Activated CD8-positive, alpha-beta memory T cell treated with anti-CD3 and anti-CD28 coated beads for 24 hours (primary cell): ENCODE measurements at places on chromosomes 7 and 10.

DNA sequence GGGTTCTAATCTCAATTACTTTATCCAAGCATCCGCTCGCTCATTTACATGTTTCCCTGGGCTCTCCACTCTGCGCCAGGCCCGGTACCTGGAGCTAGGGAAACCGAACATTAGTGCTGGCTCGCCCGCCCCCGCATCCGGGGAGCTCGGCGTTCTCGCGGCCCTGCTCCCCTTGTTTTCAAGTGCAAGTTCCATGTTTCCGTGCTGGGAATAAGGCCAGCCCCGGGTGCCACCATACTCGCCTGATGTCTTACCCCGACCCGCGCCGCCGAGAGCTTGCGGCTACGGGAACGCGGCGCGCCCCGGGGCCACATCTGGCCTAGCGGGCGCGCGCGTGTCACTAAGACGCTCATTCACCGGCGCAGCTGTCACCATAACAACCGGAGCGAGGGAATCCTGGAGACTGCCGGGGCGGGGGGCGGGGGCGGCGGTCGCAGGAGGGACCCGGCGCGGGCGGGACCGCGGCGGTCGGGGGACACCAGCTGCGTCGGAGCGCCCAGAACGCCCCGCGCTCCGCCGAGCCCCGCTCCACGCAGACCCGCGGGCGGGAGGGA is at the start of gene NEURL1:
Gene NEURL1, plus strand, starts transcription at position 344 of the 554 bp plus-strand sequence. CDS start 683 bp downstream, outside the sequence.
- DNase-seq = peak; percentile 68

DNA sequence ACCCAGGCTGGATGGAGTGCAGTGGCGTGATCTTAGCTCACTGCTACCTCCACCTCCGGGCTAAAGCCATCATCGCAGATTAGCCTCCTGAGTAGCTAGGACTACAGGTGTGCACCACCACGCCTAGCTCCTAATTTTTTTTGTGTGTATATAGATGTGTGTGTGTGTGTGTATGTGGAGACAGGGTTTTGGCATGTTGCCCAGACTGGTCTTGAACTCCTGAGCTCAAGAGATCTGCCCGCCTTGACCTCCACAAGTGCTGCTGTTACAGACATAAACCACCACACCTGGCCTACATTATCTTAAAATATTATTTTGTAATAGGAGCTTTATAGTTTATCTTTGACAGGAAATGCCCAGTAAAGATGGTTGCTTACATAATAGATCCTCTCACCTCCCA is 25.0 kb downstream of the FOXP2 start:
- no peak for DNase-seq

DNA sequence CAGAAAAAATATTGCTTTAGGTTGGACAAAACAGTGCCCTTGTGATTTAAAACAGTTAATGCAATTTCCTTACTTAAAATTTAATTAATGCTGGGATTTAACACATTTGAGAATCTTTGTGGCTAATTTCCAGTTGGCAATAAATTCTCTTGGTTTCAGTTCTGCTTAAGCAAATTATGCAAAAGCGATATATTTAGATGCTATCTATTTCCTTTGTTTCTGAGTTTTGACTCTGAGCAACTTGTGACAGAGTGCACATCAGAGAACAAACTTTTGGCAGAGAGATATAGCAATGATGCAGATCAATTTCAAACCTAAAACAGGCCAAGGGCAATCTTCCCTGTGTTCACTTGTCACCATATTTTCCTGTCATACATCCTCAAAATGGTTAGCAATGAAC is 933.6 kb upstream of the ZWINT start:
- DNase-seq = no peak

DNA sequence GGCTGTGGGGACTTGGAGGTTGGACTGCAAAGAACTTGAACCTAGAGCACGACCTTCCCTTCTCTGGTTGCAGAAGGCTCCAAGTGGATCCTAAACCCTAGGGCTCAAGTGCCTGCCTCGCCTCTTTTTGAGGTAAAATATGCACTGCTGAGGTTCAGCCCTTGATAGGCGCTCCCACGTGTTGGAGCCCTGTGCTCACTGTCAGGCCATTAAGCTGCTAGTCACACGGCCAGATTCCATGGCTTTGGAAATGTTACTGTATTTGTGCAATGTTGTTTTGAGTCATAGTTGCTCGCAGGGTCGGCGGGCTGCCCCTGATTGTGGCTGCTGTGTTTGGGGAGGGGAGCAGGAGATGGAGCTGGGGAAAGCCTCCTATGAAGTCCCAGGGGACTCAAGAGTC is 39.8 kb upstream of the PCBD1 start:
- DNase-seq = no peak

DNA sequence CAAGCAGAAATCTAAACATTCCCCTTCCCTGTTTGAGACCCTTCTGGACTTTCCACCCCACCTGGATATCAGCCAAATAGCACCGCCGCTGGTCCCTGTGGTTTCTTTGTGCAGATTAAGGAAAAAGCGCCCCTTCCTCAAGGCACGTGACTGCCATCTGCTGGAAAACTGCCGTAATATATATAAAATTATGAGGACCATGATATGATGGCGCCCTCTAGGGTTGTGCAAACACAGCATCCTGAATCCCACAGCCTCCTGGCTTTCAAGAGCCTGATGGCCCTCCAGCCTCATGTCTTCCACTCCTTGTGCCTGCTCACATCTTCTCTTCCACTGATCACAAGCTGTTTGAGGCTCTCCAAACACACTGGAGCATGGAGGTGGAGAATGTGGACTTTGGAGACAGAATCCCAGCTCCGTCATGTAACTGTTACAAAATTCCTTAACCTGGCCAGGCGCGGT is 121.3 kb downstream of the MYL10 start:
- peak; percentile 60 for DNase-seq

DNA sequence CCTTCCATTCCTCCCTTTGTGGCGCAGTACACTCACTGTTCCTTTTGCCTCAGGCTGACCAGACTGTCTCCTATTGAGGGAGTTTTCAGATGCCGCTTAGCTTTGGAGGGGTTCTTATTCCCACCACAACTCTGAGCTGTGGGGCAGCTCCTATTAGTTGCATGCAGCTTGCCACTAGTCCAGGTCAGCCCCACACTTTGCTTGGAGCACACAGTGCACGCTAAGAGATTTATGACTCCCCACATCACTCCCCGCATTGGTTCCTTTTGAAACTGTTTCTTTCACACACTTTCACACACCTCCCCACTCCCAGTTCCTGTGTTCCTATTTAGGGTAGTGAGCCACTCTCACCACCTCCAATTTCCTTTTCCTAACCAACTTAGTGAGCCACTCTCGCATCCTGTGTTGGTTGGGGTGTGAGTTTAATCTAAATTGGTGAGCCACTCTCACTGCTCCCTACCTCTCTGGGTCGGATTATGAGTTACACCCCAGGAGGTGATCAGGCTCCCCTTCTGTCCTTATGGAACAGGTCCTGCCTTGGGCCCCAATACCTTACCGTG is 10.4 kb upstream of the ZNF485 start:
- peak; percentile 64 for DNase-seq

DNA sequence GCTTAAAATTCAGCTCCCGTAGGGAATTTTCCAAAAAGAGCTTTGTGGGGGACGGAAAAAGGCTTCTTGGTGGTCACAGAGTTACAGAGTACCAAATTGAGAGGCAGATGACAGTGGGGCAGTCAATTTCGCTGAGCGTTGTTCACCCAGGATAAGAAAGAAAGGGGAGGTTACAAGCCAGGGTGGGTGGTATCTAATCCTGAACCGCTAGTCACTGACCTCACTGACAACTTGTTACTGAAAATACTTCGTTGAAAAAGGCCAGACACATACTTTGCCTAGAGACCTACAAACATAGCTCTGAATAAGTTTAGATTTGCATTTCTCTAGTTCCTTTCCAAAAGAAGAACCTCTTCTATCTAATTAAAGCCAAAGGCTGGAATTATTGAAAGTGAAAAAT is at the start of gene CTNNA3:
Gene CTNNA3, minus strand, starts transcription at position 167 of the 400 bp plus-strand sequence.
- DNase-seq = no peak

GRCh38 chr7:7311001-7311400 is 128.7 kb downstream of the C1GALT1 start:
- DNase-seq = no peak

- DNase-seq = no peak
These were observed 1018.5 kb upstream of the PHF14 start for GRCh38 chr7:9955138-9955537.

- DNase-seq = peak; percentile 87
These were observed 842 bp upstream of the SKIDA1 start for GRCh38 chr10:21526188-21526859.

DNA sequence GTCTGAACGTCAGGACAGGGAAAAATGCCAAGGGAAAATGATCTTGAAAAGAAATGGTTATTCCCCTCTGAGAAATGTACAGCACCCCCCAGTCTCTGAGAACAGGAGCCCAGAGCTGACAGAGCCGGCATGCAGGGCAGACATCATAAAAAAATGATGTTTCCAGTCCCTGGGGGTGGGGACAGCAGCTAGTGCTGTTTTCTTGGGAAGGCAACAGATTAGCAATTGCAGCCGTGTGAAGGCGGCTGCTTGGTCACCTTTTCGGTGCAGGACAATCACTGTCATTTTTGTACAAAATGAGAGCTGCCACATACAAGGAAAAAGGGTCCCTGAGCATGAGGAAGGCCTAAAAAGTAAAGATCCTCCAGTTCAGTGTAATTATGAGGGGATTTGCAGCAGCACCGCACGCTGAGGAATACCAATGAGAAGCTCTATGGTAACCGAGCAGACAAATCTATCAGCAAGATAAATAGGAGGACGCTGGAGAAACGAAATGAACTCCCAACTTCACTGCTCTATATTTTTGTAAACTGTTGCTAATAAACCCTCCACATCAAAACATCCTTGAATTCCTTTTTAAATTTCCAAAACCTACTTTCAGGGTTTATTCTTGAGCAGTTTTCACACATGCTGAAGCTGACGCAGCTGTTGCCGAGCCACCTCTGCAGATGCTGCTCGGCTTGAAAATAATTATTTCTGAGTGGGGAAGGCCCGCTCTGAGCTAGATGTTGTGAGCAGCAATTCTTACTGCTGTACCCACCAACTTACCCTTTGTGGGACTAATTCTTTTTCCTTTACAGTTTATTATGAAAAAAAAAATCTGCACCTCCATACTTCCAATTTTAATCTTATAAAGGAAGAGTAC is 98.2 kb upstream of the NEBL start:
- no peak for DNase-seq

- no peak for DNase-seq
These were observed at the start of gene KCND2 for GRCh38 chr7:120272701-120273475. Gene KCND2 (plus strand): TSS chr7:120273175.

- DNase-seq = no peak
These were observed 39.7 kb upstream of the SLC35B4 start for GRCh38 chr7:134356421-134356936.
